Stimulated activated CD4-positive, alpha-beta T cell treated with anti-CD3 and anti-CD28 coated beads, TNF-alpha, amount 100 ng/mL, for 1 hour (primary cell): ENCODE measurements at places on chromosomes 13 and 19.

DNA sequence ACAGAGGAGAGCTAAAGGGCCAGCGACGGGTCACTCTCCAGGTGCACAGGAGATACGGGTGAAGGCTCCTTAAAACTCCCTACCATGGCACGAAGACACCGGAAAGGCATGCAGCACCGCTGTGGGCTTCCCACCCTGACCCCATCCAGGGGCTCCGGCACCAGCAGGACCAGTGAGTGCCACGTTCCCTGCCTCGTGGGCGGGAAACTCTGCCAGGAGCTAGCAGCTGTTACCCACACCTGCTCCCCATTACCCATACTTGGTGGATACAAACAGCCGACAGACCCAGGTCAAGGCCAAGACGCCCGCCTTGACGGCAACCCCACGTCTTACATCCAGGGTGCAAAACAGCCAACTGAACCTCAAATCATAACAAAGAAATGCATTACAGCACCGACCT lies 56.7 kb downstream of the GNG7 start:
- DNase-seq, result no peak

GRCh38 chr19:19627621-19628500 lies at the start of gene LPAR2:
Gene LPAR2 (minus strand): TSS chr19:19628220. CDS start chr19:19627275, 945 bp downstream.
- DNase-seq, result peak; percentile 66

DNA sequence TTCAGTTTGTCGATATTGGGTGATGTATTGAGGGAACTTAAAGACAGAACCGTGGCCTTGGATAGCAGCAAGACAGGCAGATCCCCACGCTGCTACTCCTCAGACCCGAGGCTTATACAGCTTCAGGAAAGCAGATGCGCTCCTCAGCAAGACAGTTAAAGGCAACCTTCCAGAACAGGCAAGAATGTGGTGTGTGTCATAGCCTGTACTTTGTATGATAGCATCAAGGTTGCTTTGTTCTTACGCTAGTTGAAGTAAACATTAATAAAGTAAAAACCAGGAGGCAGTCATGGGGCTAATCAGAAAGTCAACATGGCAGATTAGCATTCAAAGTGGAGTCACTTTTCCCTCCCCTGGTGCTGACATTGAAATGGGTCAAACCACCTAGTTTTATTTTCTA lies 473.2 kb downstream of the DCT start:
- no peak for DNase-seq

DNA sequence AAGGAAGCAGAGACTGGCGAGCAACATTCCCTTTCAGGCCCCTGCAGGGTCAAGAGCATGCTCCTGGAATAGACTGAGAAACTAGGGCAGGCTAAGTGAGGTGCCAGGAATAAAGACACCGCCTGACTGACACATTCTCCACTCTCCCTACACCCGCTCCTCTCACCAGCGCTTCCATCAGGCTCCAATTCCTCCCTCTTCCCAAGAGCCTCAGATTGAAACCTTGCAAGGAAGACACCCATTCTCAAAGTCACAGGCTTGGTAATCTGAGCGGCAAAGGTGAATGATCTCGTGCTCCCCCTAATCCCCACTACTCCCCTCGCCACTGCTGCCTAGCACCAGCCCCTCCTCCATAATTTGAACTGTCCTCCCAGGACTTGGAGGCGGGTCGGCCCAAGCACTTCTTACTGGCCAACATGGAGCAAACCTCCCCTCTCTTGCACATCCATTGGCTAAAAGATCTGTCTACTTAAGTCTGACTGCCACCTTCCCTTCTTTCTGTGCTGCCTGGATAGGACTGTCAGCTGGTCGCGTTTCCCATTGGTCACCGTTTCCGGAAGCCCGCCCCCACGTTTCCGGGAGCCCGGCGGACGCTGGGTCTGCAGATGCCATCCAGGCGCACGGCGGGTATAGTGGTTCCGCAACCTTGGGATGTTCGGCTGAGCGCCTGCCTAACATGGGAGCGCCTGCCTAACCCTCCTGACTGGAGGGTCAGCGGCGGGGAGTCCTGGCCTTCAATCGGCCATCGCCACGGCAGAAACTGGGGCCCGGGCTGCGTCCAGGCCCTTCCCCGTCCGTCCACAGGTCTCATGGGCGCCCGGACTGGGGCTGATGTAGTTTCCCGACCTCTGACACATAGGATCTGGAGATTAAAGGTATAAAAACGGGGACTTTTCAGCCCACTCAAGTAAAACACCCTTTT lies 33.6 kb downstream of the ZNF383 start:
- no peak for DNase-seq

DNA sequence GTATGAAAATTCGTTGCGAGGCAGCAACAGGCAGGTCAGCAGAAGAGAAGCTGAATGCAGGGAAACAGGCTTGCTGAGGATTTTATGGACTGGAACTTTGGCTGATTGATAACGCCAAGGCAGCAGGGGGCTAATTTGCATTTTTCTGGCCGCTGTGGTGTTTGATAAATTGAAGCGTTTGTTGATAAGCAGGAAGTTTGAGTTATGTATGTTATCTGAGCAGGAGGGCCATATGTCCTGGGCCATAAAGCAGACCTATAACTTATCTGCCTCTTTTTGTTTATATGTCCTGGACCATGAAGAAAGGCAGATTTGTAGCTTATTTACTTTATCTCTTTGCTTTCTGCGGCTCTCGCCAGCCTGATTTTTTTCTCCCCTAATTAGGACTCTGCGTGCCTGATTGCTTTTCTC lies 65.9 kb downstream of the ZNF627 start:
- no peak for DNase-seq

DNA sequence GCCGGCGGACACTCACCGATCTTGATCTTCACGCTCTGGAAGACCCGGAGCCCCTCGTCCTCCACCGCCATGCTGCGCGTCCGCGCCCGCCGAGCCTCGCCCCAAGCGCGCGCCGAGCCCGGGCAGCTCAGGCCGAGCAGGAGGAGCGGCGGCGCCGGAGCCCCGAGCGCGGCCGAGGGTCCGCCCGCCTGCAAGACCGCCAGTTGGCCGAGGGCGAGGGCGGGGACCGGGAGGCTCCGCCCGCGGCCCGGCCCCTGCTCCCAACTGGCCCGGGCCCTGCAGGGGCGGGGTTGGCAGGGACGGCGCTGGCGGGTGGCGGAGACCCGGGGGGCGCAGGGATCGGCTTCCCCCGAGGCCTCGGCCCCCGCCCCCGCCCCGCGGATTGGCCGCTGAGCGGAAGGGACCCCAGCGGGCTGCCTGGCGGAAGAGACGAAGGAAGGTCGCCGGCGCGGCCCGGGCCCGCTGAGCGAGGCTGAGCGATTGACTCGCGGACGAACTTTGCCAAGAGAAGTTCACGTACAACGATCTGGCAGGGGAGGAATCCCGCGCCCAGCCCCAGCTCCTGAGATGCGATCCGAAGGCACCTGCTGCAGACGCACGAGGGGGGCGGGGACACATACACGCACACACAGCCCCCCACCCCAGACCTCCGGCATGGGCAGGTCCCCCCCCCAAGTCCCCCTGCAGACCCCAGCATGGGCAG lies at the start of gene RASA3:
RASA3 (minus strand) TSS at position 205 of the 703 bp plus-strand sequence; CDS start at position 71, 134 bp downstream.
- no peak for DNase-seq
